A673 (cell line): ENCODE measurements at places on chromosomes 7 and 10. TPM values are rescaled to one million over a fixed set of nuclear protein-coding genes. Genes with fewer than 3 reads are reported as not detected.

- no peak for DNase-seq
These were observed 20.1 kb upstream of the NMT2 start for GRCh38 chr10:15188603-15189002.

- no peak for DNase-seq
These were observed 26.0 kb upstream of the PLCE1 start for GRCh38 chr10:93967756-93968155.

DNA sequence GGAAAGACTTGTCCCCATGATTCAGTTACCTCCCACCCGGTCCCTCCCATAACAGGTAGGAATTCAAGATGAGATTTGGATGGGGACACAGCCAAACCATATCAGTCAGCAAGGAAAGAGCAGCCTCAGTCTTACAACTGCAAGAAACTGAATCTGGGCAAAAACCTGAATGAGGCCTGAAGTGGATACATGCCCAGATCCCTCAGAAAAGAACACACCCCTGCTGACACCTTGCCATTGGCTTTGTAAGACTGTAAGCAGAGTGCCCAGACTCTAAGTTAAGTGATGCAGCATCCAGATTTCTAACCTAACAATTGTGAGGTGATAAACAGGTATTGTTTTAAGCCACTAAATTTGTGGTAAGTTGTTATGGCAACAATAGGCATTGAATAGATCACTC, 670.8 kb downstream of the SORCS1 start:
- DNase-seq = no peak

DNA sequence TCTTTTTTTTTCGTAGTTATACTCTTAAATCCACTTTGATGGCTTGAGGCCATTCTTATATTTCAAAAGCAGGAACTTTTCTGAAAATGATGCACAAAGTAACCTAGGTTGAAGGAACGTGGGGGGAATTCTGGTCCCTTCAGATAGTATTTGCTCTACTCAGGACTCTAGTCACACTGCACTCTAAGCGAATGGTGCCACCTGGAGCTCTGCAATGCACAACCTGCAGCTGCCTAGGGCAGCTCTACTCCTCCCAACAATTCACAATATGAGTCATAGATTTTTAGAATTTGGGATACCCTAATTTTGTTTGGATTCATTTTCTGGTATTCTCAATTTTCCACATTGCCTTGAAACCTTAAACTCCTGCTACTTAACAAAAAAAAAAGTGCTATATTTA, 17.3 kb downstream of the SYPL1 start:
- DNase-seq = no peak

- DNase-seq = no peak
These were observed 10.8 kb downstream of the NEURL1 start for GRCh38 chr10:103504181-103504783.

GRCh38 chr7:46756996-46757395, 824.9 kb downstream of the TNS3 start:
- DNase-seq = no peak

DNA sequence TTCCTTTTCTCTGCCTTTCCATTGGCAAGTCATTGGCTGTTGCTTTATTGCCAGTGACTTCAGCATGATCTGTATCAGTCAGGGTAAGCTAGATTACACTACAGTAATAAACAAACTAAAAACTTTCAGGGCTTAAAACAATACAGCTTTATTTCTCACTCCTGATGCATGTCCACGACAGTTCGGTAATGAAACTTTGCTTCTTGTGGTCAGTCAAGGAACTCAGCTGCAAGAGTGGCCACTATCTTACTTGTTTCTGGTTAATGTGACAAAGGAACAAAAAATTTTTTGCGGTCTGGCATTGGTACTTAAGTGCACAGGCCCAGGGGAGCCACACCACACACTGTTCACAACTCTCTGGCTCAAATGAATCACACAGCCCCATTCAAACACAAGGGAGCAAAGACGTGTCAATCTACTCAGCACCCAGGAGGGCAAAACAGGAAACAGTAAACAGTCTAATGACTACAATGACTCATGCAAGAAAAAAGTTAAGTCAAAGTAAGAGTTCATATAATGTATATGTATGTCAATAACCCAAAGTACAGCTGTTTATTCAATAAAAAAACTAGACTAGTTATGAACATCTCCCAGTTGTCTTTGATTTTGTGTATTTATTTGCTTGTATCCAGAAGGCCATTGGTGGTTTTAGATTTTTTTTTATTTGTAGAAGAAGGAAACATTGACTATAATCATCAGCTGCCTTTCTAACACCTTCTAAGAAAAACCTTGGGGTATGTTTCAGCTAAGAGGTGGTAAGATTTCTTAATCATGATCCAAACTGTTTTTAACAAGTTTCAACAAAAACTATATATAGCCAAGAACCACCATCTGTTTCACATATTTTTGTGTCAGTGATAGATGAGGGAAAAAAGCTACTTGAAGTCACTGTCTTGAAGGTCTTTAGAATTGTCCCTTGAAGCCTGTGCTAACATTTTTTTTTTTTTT, 134.4 kb upstream of the FAM3C start:
- DNase-seq = peak; percentile 96

DNA sequence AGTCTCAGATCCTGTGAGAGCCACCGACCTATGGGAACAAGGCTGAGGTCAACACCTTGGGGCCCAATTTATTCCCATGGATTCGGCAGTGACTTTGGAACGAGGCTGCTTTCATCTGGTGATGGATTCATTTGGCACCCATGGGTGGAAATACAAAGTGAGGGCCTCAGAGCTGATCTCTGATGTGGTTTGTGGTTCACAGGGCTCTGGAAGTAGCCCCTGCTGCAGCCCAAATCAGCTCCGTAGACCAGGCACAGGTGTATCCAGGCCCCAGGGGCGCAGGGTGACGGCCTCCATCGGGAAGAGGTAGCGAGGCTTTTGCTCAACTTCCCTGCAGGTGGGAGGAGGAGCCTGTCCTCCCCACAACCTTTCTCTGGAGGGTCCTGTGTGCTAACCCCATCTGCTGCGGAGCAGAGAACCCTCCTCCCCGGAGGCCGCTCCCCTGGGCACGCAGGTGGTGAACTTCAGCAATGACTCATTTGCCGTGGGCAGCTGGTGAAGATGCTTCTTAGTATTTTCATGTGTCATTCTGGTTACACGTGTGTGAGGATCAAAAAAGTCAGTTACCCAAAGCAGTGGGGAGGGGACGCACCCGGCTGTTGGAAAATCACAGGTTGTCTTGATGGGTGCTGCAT, 7.5 kb upstream of the JAKMIP3 start:
- no peak for DNase-seq

GRCh38 chr10:80163741-80164341, 31.3 kb downstream of the PLAC9 start:
- DNase-seq = no peak

GRCh38 chr7:101200862-101201599, at the start of gene MOGAT3:
Gene MOGAT3, minus strand, starts transcription at chr7:101201036. Its CDS starts 182 bp downstream, at chr7:101200854.
- no peak for DNase-seq

ANKRD7 gene
- total RNA-seq = 3.9 and 4.2 TPM in 2 replicates

SMO gene
- total RNA-seq = 40.3 and 40.8 TPM in 2 replicates

GRM3 gene
- total RNA-seq = not detected in 2 replicates

AZGP1 gene
- total RNA-seq = not detected in 2 replicates

MICALL2 gene
- 10.1 and 11.8 TPM in 2 replicates for total RNA-seq

C7orf57 gene
- total RNA-seq = not detected in 2 replicates
